ENCODE measurements at places on chromosomes 4 and X. TPM values are rescaled to one million over a fixed set of nuclear protein-coding genes. Genes with fewer than 3 reads are reported as not detected.

The CXorf49 gene
- not detected for total RNA-seq

The ABLIM2 gene
- not detected for total RNA-seq

The STPG2 gene
- total RNA-seq, result not detected

The PAGE5 gene
- total RNA-seq, result 254 TPM

GRCh38 chr4:5045097-5045496 is 6.2 kb upstream of the STK32B start:
- peak; percentile 35 for DNase-seq

GRCh38 chr4:45350438-45350837 is 624.1 kb upstream of the GNPDA2 start:
- DNase-seq, result peak; percentile 50

GRCh38 chrX:23228950-23229448 is 105.7 kb upstream of the PTCHD1 start:
- DNase-seq, result no peak

DNA sequence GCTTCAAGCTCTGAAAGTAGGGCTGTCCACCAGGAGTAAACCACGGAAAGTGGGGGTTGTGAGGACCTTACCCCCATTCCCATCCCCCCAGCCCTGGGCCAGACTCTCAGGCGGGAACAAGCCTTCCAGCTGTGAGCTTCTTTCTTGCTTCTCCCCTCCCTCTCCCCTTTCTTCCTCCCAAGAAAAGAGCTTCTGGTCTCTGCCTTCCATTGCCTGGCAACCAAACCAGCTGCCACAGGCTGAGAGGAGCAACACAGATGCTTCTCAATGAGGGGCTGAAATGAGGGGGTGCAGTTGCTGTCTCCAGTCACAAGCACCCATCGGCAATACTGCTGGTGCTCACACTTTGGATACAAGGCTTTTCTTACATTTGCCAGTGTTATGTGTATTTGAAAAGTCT is 72.5 kb downstream of the SLC16A2 start:
- no peak for DNase-seq

DNA sequence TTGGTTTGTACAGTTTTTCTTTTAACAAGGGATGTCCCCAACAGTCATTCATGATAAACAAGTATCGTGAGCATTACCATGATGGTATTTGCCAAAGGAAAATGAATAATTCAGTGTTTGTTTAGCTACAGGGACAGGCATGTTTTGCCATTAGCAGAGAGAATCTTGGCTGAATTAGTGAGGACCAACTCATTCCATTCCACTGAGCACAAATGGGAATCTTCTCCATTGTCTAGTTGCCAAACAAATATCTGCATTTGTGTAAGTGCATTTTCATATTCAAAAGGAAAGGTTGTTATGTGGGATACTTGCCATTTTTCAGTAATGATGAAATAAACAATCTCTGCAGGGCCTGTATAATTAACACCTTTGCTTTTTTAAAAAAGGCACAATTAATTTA is 1762.6 kb downstream of the RPA4 start:
- DNase-seq, result no peak

- peak; percentile 77 for DNase-seq
Observed at GRCh38 chr4:78293821-78294301, 236.7 kb downstream of the FRAS1 start.

DNA sequence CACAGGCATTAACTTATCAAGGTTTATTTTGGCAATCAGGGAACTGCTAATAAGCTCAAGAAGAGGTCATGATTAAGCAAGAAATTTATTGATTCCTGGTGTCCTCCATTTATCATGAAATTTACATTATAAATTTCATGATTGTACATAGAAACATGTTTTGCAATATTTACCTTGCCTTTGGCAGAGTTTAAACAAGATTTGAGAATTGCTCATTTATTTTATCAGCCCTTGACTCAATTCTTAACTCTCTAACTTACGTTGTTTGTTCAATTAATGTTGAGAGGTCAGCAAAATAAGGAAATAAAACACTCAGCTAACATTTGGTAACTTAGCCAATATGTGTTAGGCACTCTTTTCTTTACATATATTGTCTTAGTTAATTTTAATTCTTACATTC is 286.6 kb downstream of the SLC7A11 start:
- no peak for DNase-seq

DNA sequence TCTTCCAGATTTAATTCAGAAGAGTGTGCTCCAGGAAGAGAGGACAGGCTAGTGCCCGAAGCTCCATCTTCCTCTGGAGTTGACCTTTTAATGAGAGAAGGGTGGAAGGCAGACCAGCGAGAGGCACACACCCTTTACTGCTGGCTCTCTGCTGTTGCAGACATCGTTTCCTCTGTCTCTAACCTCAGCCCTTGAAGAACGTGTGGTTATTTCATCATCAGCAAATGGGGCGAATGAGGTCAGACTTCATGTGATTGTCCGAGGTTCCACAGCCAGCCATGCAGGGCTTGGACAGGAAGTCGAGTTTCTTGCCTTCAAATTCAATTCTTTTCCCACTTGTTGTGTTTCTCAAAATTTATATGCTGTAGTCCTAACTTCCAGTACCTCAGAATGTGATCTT is 155.2 kb upstream of the MSX1 start:
- peak; percentile 50 for DNase-seq

GRCh38 chr4:159705334-159705733 is 602.5 kb downstream of the RAPGEF2 start:
- no peak for DNase-seq

- no peak for DNase-seq
Observed at GRCh38 chr4:83013420-83013867, 2.8 kb upstream of the LIN54 start.

DNA sequence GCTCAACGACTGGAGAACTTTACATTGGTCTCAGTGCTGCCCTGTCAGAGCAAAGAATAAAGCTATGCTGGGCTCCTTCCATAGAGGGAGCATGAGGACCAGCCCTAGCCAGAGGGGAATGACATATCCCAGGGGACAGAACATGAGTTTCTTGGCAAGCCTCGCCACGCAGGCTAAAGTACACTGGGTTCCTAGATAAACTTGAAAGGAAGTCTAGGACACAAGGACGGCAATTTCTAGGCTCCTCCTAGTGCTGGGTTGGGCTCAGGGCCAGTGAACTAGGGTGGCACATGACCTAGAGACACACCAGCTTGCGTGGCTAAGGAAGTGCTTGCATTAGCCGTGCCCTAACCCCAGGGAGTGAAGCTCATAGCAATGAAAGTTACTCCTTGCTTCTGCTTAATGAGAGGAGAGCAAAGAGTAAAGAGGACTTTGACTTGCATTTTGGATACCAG is 141.0 kb downstream of the MAB21L2 start:
- peak; percentile 10 for DNase-seq

DNA sequence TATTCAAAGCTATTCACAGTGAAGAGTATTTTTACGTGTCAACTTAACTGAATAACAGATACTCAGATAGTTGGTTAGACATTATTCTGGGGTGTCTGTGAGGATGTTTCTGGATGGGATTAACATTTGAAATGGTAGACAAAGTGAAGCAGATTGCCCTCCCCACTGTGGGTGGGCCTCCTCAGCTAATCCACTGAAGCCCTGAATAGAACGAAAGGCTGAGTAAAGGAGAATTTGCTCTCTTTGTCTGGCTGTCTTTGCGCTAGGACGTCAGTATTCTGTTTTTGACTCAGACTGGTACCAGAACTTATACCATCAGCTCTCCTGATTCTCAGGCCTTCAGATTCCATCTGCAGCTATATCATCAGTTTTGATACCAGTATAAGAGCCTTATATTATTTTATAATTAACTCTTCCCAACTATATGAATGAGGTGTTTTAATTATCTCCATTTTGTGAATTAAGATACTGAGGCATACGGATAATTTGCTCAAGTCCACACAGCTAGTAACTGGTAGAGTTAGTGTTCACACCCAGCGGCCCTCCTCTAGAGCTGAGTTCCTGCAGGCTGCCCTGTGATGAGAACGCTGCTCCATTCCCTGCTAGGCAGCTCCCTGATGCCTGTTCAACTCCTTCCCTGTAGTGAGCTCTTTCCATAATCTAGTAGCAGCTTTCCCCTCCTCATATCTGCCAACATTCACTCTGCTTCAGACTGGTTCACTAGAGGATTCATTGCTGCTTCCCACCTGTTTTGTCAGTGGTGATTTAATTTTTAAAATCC is 87.5 kb downstream of the RBM46 start:
- no peak for DNase-seq

DNA sequence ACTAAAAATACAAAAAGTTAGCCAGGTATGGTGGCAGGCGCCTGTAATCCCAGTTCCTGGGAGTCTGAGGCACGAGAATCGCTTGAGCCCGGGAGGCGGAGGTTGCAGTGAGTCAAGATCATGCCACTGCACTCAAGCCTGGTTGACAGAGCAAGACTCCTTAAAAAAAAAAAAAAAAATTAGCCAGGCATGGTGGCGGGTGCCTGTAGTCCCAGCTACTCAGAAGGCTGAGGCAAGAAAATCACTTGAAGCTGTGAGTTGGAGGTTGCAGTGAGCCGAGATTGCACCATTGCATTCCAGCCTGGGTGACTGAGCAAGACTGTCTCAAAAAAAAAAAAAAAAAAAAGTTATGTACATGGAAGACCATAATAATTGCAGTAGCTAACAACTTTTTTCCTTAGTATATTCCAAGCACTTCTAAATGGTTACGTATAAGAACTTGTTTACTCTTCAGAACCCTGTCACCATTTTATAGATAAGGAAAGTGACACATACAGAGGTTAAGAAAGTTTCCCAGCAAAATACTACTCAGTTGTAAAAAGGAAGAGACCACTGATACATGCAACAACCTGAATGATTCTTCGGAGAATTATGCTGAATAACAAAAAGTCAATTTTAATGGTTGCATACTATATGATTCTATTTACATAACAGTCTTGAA is 24.5 kb downstream of the RUFY3 start:
- DNase-seq, result no peak

DNA sequence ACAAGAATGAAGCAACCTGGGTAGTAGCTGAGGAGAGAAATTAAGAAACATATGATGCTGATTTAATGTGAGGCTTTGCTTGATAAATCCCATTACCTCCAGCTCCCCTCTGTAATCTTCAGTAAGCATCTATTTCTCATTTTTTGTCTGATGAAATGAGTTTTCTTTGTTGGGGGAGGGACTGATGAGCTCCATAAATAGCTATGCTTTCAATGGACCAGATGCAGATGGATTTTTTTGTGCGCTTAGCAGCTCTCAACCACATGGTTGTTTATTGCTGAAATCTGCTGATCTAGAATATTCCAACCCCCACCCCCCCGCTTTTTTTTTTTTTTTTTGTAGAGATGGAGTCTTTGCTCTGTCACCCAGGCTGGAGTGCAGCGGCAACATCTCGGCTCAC is 1082.0 kb downstream of the RAPGEF2 start:
- no peak for DNase-seq

- DNase-seq, result peak; percentile 91
Observed at GRCh38 chrX:23503835-23504539, 163.3 kb upstream of the PRDX4 start.
